ENCODE measurements at places on chromosomes 12 and 14.

- no peak for DNase-seq
These were observed 470.6 kb downstream of the BCAT1 start for GRCh38 chr12:24478254-24478653.

DNA sequence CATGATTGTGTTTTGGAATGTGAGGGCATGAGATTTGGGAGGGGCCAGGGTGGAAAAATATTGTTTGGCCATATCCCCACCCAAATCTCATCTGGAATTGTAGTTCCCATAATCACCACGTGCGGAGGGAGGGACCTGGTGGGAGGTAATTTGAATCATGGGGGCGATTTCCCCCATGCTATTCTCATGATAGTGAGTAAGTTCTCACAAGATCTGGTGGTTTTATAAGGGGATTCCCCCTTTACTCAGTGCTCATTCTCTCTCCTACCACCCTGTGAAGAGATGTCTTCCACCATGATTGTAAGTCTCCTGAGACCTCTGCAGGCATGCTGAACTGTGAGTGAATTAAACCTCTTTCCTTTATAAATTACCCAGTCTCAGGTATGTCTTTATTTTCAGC, 15.7 kb downstream of the OR10P1 start:
- DNase-seq, result peak; percentile 27

DNA sequence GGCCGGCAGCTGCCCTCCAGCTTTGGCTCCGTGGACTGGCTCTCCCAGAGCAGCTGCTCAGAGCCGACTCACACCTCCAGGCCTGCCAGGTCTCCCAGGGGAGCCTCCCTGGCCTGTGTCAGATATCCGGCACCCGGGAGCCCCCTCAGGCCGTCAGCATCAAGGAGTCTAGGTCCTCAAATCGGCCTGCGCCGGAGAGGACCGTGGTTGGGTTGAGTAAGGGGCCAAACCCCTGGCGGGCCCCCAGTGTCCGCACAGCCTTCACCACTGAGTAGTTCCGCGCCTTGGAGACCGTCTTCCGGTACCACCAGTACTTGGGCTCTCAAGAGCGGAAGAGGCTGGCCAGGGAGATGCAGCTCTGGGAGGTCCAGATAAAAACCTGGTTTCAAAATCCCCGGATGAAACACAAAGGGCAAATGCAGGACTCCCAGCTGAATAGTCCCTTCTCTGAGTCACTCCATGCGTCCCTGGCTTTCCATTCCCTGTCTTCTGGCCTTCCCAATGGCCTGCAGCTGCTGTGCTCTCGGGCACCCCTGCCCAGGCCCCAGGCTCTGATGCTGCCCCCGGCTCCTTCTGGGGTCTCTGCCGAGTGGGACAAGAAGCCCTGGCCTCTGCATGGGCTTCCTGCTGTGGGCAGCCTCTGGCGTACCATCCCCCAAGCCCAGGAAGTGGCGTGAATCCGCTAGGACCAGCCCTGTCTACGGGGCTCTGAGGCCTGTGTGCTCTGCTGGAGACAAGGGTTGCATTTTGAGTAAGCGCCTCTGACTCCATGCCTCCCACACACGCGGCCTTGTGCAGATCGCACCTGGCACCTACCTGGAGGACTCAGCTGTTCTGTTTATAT, 245.1 kb upstream of the ATXN7L3B start:
- no peak for DNase-seq

GRCh38 chr12:110281549-110282299, 677 bp downstream of the ATP2A2 start:
- peak; percentile 66 for DNase-seq

GRCh38 chr12:111600205-111600642, 1.1 kb upstream of the ATXN2 start:
- DNase-seq, result no peak

GRCh38 chr12:109500406-109501185, 23.2 kb downstream of the UBE3B start:
- DNase-seq, result no peak

DNA sequence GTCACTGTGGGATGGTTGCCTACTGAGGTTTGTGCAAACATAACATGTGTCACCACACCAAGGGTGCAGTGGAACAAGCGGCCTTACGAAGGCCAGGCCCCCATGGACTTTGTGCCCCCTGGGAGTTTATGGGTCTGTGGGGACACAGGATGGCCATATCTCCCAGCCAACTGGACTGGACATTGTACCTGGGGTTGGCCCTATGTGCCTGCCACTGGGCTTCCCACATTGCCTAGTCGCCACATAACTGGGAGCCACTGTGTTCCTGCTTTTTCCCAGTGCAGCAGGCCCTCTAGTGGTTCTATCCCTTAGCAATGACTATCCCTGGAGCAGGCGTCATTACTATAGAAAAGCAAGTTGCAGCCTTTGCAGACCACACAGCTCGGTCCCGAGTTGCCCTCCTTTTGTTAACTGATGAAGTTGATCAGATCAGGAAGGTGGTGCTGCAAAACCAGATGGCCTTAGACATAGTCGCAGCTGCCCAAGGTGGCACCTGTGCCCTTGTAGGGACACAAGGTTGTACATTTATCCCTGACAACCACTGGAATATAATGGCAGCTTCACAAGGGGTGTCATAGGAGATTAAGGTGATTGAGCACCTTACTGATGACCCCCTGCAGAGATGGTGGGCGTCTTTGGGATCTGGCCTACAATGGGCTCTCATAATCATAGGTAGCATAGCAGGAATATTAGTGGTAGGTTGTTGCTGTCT, 15.2 kb upstream of the RNASE12 start:
- DNase-seq, result no peak

DNA sequence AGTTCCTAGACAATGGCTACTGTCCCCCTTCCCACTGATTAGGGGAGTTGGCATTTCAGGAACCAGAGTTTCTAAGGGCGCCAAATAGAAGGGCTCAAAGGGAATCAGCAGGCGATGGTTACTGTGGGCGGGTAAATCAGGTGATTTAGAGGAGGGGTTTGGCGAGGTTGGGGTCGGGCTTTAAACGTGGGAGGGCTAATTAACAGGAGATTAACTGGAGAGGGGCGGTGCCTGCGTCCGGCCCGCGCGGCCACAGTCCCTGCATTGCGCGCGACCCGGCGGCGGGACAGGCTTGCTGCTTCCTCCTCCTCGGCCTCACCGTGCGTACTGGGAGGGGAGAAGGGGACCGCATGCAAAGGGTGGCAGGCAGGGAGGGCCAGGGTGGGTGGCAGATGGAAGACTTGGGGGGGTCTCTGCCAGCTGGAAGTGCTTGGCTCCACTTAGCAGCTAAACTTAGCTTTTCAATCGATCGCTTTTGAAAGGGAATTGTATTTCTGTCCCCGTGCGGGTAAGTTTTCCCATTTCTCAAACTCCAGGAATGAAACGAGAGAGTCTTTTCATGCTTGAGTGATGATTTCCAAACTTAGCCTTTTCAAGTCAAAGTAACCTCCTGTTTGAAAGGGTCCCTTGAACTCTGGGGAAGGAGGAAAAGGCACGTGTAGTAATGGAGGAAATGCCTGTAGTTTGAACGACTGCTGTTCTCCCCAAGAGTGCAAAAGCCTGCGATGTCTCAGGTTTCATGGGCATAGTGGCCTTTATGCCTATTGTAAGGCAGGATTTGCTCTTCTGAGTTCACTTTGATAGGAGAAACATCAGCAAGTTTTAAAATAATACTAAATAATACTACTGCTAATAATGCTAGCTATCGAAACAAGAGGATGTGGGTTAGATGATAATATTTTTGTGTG, at the start of gene MGST1:
Gene MGST1 (plus strand): TSS at position 255 of the 908 bp plus-strand sequence. CDS start 6,608 bp downstream, outside the sequence.
- DNase-seq, result no peak

DNA sequence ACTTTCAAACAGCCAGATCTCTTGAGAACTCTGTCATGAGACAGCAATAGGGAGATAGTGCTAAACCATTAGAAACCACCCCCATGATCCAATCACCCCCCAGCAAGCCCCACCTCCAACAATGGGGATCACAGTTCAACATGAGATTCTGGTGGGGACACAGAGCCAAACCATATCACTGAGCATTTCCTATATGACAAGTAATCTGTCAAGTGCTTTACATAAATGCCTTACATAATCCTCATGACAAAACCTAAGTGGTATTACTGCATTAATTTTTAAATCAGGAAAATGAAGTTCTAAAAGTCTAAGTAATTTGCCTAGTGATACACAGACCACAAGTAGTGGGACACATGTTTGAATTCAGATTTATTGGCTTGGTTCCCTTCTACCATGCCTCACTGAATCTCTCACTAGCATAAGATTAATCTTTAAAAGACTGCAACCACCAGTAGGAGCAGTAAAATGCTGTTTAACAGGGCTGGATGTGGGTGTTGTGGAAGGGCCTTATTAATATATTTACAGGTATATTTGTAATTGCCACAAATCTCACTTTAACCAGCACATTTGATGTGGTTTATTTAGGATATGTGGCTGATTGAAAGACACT, 323.1 kb upstream of the FBXO33 start:
- no peak for DNase-seq

DNA sequence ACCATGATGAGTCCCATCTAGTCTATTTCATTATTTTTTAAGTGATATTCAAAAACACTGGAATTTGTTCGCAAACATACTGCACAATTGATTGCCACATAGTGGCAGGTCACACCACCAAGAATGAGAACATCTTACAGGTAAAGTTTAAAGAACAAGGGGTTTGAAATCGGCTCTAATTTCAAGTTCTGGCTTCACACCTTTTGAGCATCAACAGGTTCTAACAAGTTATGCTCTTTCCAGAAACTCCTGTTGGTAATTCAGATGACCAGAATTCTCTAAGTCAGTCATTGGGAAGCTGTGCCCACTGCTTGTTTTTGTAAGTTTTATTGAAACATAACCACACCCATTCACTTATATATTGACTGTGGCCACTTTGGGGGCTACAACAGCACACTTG, 336.3 kb downstream of the FUT8 start:
- no peak for DNase-seq

DNA sequence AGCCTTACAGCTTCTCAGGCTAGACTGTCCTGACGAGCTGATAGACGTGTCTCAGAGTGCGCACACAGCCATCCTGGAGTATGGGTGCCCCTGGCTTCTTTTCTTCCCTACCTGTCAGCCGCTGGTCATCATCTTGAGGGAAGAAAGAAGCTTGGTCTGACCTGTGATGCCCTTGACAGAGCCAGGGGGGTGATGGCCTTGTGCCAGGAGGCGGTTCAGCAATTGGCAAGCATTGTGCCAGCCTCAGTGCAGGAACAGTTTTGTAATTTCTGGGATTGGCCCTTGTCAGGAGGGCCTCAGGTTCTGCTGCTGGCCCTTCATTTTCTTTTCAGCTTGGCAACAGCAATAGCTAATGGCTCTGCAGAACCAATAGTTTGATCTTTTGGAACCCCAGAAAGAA, 80.1 kb downstream of the ADCK1 start:
- no peak for DNase-seq

DNA sequence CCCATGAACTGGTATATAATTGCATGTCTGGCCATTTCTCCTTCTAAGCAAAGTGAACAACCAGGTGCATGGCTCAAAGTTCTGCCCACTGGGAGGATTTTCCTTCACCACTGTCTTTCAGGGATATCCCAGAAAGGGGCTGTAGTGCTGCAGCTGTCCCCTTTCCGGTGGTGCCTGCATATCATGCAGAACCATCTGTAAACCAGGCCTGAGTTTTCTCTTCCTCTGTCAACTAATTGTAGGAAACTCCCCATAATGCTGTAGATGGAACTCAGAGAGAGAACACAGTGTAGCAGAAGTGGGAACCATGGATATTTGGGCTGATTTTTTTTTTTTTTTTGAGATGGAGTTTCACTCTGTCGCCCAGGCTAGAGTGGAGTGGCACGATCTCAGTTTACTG, 45.6 kb upstream of the CRY1 start:
- no peak for DNase-seq

DNA sequence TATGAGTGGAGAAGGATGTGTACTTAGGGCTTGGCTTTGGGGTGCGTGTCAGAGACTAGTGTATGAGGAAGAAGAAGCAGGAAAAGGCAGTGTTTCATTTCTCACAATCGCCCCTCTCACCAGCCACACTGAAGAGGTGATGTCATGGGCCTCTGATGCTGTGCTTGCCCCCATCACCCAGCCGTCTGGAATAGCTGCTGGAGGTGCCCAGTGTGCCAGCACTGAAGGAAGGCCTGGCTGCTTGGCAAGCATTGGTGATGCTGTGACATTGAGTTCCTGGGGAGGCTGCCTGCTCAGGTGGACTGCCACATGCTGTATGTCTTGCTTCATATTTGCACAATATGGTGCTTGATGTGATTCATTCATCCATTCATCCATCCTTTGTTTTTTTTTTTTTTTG, 56.2 kb downstream of the CRADD start:
- DNase-seq, result no peak

- no peak for DNase-seq
These were observed 268.1 kb downstream of the EGLN3 start for GRCh38 chr14:33682760-33683159.

DNA sequence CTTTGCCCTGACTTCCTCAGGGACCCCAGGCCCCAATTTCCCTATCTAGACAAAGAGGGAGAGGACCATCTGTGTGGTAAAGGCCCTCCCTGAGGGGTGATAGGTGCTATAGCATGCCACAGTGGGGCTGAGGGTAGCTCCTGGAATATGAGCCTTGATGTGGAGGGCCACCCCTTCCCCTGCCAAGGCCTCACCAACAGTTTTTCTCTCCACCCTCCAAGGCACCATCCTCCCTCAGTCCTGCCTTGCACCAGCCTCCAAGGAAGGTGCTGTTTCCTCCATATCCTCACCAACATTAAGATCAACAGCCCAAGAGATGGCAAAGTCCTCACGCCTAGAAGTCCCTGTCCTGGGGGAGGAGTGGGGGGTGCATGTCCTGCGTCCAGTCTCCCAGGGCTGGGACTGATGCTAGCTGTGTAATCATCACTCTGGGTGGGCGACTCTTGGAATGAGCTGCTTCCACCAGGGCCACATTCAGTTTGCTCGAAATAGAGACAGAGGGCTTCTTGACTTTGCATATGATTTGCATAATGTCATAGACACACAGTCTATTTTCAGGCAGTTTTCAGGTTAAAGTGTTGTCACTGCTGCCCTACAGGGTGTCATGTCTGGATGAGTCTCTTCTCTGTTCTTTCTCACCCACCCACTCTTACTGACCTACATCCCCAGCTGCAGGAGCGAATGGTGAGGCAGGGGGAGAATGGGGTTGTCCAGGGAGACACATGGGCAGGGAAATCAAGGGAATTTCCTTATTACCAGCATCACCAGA, 17.4 kb downstream of the ACVRL1 start:
- no peak for DNase-seq

GRCh38 chr14:56100556-56100955, 17.7 kb upstream of the PELI2 start:
- DNase-seq, result no peak

DNA sequence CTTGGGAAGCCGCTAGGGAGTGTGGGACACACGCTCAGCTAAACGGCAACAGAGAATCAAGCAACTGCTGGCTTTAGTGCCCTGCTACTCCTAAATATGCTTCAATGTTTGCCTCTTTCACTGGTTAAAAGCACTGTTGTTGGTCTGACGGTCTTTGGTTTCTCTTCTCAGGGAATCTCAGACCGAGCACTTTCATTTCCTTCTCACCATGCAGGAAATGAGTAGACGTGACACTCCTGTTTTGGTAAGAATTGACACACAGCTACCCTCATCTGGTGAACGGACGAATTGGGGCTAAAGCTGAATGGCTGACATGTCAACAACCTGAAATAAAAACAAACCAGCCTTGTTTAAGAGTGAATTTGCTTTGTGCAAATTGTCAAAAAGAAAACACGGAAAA, 57.5 kb upstream of the PIWIL1 start:
- DNase-seq, result no peak
